ENCODE measurements at places on chromosomes 5 and 9.

DNA sequence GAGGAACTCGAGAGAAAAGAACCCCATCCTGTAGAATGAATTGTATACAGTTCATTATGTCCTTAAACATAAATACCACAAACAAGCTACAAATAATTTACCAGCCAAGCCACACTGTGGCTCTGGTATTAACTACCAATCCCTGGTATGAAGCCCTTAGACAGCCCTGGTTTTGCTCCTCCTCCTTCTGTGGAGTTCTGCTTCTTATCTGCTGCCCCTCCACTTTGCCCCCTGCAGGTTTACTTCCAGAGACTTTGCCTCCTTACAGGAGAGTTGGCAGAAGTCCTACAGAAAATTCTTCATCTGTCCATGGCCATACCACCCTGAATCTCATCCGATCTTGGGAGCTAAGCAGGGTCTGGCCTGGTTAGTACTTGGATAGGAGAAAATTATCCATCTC is 219.8 kb downstream of the ACTL7B start:
- no peak for DNase-seq

- no peak for DNase-seq
Measured at GRCh38 chr9:111294691-111295451, 35.2 kb downstream of the OR2K2 start.

DNA sequence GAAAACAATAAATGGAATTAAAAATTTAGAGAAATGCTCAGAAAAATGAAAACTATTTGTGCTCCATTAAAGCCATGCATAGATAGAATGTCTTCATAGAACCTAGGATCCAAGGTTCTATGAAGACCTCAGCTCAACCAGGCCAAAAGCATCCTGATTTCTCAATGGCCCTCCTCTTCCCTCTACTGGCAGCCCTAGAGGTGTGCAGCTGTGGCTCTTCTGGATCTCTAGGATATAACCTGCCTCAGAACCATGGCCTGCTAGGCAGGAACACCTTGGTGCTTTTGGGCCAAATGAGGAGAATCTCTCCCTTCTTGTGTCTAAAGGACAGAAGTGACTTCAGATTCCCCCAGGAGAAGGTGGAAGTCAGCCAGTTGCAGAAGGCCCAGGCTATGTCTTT is 15.1 kb downstream of the IFNA1 start:
- DNase-seq = no peak

- no peak for DNase-seq
Measured at GRCh38 chr5:44321144-44321725, 68.0 kb downstream of the FGF10 start.

Data from stimulated activated CD4-positive, alpha-beta T cell treated with anti-CD3 and anti-CD28 coated beads, Interleukin-4, amount 100 ng/mL, for 48 hours (primary cell).